ENCODE measurements at places on chromosomes 5 and 9.
A peak's percentile ranks its signal among the peaks of the same experiment; 100 is the strongest.

DNA sequence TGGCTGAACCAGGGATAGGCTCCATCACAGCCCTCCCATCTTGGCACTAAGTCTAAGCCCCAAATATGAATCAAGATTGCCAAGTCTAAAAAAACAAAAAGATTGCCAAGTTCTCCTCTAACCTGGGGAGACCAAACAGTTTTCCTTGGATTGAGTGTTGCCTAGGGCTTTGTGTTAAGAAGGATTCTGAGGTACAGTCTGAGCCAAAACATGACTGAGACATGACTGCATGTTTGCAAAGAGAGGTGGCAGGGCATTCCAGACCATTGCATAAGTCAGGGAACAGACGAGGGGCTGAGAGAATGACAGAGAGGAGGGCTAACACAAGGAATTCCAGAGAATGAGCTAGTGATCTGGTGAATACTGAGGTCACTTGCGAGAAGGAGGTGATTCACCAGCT, 11.4 kb downstream of the LAMC3 start:
- no peak for DNase-seq

DNA sequence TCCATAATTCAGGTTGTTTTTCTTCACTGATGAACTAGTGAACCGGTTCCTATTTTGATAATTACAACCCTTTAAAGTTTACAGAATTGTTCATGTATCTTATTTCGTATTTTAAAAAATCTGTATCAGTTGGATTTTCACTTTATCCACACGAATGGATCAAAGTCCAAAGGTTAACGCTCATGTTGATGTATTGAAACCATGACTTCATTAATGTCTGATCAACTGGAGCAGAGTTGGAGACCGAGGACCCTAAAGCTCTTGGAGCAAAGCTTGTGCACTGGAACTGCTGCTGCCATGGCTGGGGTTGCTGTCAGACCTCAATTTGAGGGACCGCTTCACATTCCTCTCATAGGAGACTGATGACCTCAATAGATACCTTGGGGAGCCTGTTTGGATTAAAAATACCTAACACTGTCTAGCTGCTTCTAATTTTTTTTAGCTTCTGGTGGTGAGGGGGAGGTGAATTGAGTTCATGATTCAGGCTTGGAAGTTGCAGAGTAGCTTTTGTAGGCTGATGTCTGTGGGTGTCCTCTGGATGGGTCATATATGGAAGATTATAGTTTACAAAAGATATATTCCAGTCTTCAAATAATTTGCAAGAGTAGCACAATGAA, 45.1 kb downstream of the KIAA1958 start:
- no peak for DNase-seq

- DNase-seq, result no peak
Measured at GRCh38 chr5:132094393-132095076, 20.9 kb downstream of the CSF2 start.

DNA sequence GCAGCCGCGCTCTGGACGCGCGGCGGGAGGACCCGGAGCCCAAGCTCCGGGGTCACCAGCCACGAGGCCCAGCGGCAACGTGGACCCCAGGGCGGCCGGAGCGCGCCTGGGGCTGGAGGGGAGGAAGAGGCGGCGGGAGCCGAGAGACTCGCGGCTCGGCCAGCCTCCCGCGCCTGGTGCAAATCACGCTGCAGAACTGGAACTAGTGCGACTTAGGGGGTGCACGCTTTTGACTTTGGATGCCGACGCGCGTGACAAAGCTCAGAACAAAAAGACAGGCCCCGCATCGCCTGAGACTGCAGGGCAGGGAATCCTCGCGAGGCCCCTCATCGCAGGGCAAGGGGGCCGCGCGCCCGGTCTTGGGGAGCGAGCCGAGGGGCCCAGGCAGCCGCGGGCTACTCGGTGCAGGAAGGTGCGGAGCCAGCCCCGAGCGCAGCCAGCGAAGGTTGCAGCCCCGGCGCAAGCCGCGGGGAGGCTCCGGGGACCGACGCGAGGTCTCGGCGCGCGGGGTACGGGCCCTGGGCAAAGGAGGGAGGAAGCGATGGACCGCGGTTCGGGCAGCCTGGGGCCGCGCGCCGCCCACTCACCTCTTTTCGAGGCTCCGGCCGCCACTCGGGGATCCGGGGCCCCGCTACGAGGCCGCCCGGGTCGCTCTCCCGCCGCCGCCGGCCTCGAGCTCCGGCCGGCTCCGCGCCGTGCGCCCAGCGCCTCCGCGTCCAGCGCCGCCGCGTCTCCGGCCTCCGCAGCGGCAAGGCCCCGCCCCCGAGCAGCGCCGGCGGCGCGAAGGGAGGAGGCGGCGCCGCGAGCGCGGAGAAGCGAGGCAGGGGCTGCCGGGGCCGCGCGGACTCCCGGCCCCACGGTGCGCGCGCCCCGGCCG, at the start of gene GOLM1:
TSS of gene GOLM1 (minus strand) at position 735 of the 877 bp plus-strand sequence. CDS start 20,238 bp downstream, outside the sequence.
- DNase-seq, result peak; percentile 20

- DNase-seq, result no peak
Measured at GRCh38 chr9:38006163-38006562, 62.9 kb downstream of the SHB start.

DNA sequence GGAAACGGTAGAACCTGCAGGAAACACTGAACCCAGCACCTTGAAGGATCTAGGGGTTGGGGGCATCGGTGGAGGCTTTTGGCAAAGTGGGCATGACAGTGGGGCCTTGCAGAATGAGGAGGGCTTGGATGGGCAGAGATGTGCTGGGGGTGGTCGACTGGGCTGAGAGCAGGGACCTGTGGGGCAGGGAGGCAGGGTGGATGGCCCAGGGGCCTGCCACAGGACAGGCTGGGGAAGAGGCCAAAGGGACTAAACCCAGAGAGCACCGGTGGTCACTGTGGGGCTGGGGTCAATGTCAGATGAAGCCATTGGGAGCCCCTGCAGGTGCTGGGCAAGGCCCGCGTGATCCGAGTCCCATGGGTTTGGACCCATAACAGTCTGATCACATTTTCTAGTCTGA, 175.3 kb downstream of the DAB2IP start:
- DNase-seq, result no peak

DNA sequence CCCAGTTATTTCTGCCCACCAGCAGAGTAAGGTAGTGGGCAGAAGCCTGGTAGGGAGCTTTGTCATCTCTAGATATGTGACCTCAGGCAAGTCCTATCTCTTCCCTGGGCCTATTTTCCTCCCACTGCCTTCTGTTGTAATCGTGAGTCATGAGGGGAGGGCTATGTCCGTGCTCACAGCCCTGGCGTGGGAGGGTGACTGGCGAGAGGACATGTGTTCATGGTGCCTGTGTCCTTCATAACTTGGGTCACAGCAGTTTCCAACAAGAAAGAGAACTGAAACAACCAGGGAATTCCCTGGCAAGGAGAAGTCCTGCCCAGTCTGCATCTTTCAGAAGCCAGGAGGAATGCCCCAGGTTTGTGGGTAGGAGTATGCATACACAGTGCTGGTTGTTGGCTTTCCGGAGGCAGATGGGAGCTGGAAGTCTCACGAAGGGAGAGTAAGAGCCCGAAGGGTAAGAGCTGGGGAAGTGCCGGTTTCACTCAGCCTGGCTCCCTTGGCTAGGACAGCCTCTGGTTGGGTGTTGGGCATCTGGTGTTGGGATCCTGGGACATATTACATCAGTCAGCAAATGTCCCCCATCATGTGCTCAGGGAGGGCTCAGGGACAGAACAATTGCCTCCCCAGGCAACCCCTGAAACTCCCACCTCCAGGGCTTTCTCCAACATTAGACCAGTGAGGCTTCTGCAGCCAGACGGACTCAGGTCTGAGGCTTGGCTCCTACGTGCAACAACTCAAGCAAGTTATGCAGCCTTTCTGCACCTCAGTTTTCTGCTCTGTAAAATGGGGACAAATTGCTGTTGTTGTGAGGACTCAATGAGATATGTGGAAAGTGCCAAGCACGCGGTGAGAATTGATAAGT, 4.3 kb upstream of the TIFAB start:
- no peak for DNase-seq

GRCh38 chr5:151086905-151087360, 6.1 kb upstream of the TNIP1 start:
- peak; percentile 57 for DNase-seq

DNA sequence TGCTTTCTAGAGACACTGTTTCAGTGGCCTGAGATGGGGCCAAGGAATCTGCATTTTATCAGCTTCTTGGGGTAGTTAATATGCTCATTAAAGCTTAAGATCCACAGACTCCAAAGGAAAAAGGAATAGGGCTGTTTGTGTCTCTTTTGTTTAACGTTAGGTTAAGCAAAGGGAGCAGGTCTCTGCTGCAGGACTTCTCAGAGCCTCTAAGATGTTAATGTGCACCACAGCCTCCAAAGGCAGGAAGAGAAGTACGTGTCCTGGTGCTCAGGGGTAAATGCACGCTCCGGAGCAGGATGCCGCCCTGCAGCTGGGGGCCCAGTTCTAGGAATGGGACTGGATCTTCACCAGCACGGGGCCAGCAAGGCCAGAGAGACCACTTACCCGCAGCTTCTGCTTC, 19.6 kb downstream of the SPARC start:
- DNase-seq, result no peak

- DNase-seq, result no peak
Measured at GRCh38 chr5:174165406-174165805, 119.9 kb downstream of the NSG2 start.

DNA sequence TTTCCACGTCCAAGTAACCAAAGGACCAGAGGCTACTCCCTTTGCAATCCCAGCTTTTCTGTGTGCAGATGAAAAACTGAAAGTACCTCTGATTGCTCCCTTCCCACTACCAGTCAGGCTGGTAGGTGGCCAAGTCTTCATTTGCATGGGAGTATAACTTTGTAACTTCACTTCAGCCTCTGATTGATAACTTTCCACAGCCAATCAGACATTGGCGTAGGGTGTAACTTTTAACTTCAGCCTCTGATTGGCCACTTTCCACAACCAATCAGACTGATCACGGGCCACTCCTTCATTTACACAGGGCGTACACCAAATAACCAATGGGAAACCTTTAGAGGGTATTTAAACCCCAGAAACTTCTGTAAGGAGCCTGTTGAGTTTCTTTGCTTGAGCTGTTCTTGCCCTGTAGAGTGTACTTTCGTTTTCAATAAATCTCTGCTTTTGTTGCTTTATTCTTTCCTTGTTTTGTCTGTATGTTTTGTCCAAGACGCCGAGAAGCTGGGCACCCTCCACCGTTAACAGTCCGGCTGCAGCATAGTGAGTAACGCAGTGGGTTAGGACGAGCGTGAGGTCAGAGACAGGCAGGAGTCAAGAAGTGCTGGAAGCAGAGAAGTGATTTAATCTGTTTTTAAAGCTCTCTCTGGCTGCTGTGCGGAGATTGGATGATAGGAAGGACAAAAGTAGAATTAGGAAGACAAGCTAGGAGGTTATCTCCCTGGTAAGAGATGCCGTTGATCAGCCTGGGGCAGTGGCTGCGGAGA, 3.5 kb upstream of the EXOSC2 start:
- no peak for DNase-seq

DNA sequence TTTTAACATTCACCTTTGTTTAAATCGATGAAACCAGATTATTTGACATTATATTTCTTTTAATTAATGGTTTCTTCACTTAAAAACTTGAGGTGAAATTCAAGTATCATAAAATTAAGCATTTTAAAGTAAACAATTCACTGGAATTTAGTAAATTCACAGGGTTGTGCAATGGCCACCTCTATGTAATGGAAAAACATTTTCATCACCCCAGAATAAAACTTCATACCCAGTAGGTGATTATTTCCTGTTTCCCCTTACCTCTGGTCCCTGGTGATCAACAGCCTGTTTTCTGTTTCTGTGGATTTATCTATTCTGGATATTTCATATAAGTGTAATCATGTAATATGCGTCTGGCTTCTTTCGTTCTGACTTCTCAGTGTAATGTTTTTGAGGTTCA, 27.2 kb downstream of the HSPA4 start:
- no peak for DNase-seq

GRCh38 chr9:99725852-99726251, 95.8 kb upstream of the NR4A3 start:
- no peak for DNase-seq

GRCh38 chr9:92633614-92634278, 36.2 kb downstream of the IPPK start:
- no peak for DNase-seq

GRCh38 chr5:132044207-132044606, 16.2 kb upstream of the IL3 start:
- no peak for DNase-seq

GRCh38 chr9:34377404-34377746, 677 bp upstream of the MYORG start:
- no peak for DNase-seq

- DNase-seq, result no peak
Measured at GRCh38 chr9:83599071-83599470, 23.9 kb upstream of the IDNK start.

DNA sequence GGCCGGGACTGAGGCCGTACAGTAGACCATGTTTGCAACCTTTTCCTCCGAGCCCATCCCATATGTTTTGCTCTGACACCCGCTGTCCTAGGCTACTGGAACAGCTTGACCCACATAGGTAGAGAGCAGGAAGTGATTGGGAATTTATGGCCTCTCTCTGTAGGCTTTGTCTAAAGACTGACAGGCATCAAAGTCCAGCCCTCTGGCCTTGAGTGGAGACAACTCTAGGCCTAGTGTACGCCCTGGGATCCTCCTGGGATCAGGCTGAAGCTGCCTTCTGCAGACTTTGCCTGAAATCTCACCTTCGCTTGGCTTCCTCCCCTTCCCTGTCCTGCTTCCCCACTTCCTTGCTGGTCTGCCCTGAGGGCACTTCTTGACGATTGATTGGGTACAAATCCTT, 13.6 kb upstream of the AKNA start:
- DNase-seq, result no peak

DNA sequence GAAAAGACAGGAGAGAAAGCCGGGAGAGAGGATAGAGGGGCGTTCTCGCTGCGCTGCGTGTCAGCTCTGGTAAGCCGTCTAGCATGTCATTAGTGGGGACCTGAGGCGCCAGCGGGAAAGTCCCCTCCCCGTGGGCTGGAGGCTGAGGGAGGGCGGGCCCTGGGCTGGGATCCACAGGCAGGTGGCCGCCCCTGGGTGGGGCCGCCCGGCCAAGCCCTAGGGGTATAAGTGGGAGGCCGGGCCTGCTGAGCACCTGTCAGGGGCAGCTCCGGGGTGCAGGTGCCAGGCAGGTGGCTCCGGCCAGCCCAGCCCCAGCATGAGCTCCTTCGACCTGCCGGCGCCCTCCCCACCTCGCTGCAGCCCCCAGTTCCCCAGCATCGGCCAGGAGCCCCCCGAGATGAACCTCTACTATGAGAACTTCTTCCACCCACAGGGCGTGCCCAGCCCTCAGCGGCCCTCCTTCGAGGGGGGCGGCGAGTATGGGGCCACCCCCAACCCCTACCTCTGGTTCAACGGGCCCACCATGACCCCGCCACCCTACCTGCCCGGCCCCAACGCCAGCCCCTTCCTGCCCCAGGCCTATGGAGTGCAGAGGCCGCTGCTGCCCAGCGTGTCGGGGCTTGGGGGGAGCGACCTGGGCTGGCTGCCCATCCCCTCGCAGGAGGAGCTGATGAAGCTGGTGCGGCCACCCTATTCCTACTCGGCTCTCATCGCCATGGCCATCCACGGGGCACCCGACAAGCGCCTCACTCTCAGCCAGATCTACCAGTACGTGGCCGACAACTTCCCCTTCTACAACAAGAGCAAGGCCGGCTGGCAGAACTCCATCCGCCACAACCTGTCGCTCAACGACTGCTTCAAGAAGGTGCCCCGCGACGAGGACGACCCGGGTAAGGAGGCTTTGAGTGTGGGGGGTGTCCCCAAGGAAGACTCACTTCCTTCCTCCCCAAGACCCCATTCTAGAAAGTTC, at the start of gene FOXI1:
TSS of gene FOXI1 (plus strand) at position 256 of the 970 bp plus-strand sequence. CDS start at position 317, 61 bp downstream.
- DNase-seq, result no peak
